ENCODE measurements at places on chromosomes 3 and 15. TPM values are rescaled to one million over a fixed set of nuclear protein-coding genes. Genes with fewer than 3 reads are reported as not detected.

The TEX264 gene
- total RNA-seq = 24.6 TPM

- DNase-seq = no peak
Observed at GRCh38 chr3:117898722-117899522, 1135.7 kb downstream of the IGSF11 start.

- no peak for DNase-seq
Observed at GRCh38 chr3:185371306-185372074, 8.6 kb downstream of the MAP3K13 start.

GRCh38 chr3:76034649-76035048 is 249.3 kb upstream of the ZNF717 start:
- no peak for DNase-seq

DNA sequence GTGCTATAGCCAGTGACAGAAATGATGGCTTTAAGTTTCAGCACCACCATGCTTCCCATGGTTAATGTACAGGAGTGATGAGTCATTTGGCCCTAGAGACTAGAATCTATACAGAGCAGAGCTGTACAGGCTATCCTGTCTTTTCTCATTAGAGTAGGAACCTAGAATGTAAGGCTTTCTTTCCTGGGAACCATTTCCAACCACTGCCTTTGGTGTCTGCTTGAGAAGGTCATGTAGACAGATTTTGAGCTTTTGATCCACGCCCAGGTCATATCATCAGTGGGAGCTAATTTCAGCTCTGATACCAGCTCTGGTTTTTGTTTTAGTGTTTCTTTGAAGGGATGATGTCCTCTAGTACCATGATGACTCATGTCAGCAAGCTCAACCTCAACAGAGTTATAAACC is 543.1 kb downstream of the NTRK3 start:
- DNase-seq = no peak

Measured in stomach (tissue), 19 donors.